ENCODE measurements at places on chromosomes 2 and 18. TPM values are rescaled to one million over a fixed set of nuclear protein-coding genes. Genes with fewer than 3 reads are reported as not detected.
A peak's percentile ranks its signal among the peaks of the same experiment; 100 is the strongest.

LIMS2 gene
- total RNA-seq: 6.6 TPM

DNA sequence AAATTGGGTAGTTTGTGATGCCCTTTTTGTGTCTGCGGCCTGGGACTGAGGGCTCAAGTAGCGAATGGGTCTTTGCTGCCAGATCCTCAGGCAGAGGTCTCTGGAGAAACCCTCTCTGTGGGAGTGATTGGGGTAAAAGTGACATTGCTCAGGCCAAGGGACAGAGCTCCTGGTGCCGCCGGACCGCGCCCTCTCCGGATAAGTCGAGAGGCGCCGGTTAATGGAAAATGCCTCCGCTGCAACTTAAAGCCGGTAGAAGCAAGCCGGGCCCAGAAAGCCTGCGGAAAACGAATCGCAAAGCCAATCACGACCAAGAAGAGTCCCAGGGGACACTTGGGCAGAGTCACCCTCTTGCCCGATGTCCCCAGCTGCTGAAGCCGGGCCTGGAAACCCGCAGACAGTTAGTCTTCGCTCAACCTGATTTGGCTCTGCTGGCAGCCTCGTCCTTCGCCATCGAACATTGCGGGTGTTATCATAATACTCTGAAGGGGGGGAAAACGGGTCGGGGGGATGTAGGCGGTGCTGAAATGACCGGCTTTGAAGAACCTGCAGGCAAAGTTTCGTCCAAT lies 352 bp upstream of the HOXD12 start:
- peaks cover under 1% of the 10 kb centered on the region for H3K4me1 ChIP-seq
- H3K36me3 ChIP-seq: no peaks in the 10 kb centered on the region
- peaks cover 93% of the 10 kb centered on the region for H3K27me3 ChIP-seq

DNA sequence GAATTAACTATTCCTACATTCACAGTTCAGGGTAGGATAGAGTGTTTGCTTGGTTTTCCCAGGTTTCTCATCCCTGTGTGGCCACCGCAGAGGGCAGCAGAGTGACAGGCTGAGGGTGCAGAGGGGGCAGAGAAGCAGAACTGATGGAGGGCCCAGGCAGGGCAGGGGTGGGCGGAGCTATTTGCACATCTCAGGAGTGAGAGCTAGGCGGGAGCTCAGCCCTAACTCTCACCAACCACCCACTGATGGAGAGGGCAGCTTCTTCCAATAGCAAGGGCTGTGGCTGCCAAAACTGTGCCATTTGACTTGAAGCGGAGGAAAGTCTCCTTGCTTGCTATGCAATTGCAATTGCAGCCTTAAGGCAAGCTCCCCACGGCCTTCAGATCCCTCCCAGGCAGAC lies 12.0 kb upstream of the DARS1 start:
- no peaks in the 10 kb centered on the region for H3K4me1 ChIP-seq
- no peaks in the 10 kb centered on the region for H3K27me3 ChIP-seq
- no peaks in the 10 kb centered on the region for H3K36me3 ChIP-seq
- H3K4me3 ChIP-seq: no peak overlapping the region

DNA sequence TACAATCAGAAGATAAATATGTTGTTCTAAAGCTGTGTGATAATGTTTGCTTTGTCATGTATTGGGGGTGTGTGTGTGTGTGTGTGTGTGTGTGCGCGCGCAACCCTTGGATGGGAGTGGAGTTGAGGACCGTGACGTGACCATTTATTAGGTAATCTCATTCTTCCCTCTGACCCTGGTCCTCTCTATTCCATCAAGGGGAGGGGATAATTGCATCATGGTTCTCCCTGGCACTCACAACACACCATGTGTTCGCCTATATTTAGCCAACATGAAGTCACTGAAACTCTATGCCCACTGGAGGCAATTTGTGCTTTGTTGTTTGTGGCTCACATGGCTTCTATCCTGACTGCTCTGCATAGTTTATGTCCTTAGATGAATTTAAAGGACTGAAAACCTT lies 79.8 kb upstream of the LRPPRC start:
- no peak overlapping the region for H3K27ac ChIP-seq
- no peaks in the 10 kb centered on the region for H3K4me1 ChIP-seq
- no peaks in the 10 kb centered on the region for H3K36me3 ChIP-seq
- no peaks in the 10 kb centered on the region for H3K27me3 ChIP-seq
- DNase-seq: no peak

GRCh38 chr2:179290329-179290728 lies 25.7 kb upstream of the SESTD1 start:
- H3K4me1 ChIP-seq: no peaks in the 10 kb centered on the region
- H3K36me3 ChIP-seq: no peaks in the 10 kb centered on the region
- H3K27me3 ChIP-seq: no peaks in the 10 kb centered on the region
- H3K4me3 ChIP-seq: no peak overlapping the region

- H3K4me3 ChIP-seq: no peak overlapping the region
- H3K4me1 ChIP-seq: no peaks in the 10 kb centered on the region
These were observed 68.5 kb downstream of the SUMO1 start for GRCh38 chr2:202169832-202170424.

DNA sequence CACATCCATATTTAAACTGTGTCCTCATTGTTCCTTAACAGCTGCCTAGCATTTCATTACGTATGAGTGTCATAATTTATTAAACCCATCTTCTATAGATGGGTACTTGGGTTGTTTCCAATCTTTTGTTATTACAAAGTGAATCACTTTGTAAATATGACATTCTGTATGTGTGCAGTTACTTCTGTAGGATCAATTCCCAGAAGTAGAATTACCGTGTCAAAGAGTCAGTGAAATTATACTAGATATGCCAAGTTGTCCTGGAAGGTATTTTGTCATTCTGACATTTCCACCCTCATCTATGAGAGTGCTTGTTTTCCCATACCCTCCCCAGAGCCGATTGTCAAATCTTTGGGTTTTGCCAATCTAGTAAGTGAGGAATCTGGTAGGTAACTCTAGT lies 194.5 kb upstream of the APCDD1 start:
- no peaks in the 10 kb centered on the region for H3K36me3 ChIP-seq
- no peaks in the 10 kb centered on the region for H3K27me3 ChIP-seq
- no peak overlapping the region for H3K4me3 ChIP-seq
- H3K4me1 ChIP-seq: no peaks in the 10 kb centered on the region
- no peak for DNase-seq

GRCh38 chr18:80109676-80110078 lies 615 bp downstream of the ADNP2 start:
- no peaks in the 10 kb centered on the region for H3K4me1 ChIP-seq
- H3K27me3 ChIP-seq: no peaks in the 10 kb centered on the region
- peak overlapping the region; percentile 56 for H3K4me3 ChIP-seq
- H3K36me3 ChIP-seq: no peaks in the 10 kb centered on the region

GRCh38 chr18:69838620-69839411 lies 108.9 kb downstream of the CD226 start:
- DNase-seq: no peak
- H3K27me3 ChIP-seq: no peaks in the 10 kb centered on the region
- no peak overlapping the region for H3K4me3 ChIP-seq
- no peak overlapping the region for H3K27ac ChIP-seq
- H3K4me1 ChIP-seq: no peaks in the 10 kb centered on the region

GRCh38 chr2:40820319-40820718 lies 368.4 kb upstream of the SLC8A1 start:
- DNase-seq: no peak
- H3K27me3 ChIP-seq: no peaks in the 10 kb centered on the region
- no peaks in the 10 kb centered on the region for H3K36me3 ChIP-seq
- H3K4me3 ChIP-seq: no peak overlapping the region
- no peak overlapping the region for H3K27ac ChIP-seq

DNA sequence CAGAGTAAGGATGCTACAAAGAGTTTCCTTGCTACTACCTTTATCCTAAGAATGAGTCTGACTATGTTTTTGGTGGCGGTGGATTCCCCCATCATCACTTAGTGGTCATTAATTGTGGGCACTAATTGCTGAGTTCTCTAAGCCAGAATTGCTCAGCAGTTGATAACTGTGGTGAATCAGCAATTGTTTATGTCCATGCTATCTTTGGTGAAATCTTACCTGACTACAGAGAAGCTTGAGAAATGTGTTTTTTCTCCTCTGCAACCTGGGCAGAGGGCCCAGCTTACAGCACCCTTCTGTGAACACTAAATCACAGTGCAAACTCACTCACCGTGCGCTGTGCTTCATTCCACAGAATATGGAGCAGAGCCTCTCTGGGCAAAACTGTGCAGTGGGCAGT lies 683.6 kb downstream of the CNTNAP5 start:
- no peak overlapping the region for H3K27ac ChIP-seq
- no peaks in the 10 kb centered on the region for H3K36me3 ChIP-seq
- H3K27me3 ChIP-seq: no peaks in the 10 kb centered on the region
- DNase-seq: no peak
- H3K4me3 ChIP-seq: no peak overlapping the region
- H3K4me1 ChIP-seq: no peaks in the 10 kb centered on the region

All from colonic mucosa (tissue), 4 donors.